ENCODE measurements at places on chromosomes 2 and 18.
A peak's percentile ranks its signal among the peaks of the same experiment; 100 is the strongest.

DNA sequence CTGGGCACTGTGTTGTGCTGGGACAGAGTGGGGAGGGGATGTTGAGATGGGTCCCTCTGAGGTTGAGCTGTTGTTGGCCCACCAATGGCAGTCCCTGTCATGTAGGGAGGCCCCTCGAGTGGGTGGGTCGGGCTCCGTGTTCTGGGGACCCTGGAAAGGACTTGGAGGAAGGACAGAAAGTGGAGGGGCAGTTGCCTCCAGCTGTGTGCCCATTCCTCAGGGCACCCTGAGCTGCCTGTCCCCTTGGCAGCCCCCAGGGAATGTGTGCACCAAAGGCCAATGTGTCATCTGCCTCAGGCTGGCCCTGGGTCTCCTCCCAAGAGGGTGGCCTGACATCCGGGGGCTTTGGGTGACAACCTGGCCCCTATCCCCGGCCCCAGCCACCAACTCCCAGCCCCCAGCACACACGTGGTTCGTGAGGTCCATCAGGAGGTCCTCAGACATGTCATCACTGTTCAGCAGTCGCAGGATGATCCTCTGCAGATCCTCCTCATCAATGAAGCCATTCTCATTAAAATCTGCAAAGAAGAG, 57.7 kb downstream of the CIB4 start:
- peak; percentile 3 for DNase-seq

DNA sequence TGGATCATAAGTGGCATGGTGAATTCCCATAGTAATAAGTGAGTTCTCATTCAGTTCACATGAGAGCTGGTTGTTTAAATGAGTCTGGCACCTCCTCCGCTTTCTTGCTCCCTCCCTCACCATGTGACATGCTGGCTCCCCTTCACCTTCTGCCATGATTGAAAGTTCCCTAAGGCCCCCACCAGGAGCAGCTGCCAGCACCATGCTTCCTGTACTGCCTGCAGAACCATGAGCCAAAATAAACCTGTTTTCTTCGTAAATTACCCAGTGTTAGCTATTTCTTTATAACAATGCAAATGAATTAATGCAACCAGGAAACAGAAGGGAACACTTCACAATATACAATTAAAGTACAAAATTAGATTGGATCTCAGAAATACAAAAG, 257.0 kb downstream of the MREG start:
- no peak for DNase-seq

DNA sequence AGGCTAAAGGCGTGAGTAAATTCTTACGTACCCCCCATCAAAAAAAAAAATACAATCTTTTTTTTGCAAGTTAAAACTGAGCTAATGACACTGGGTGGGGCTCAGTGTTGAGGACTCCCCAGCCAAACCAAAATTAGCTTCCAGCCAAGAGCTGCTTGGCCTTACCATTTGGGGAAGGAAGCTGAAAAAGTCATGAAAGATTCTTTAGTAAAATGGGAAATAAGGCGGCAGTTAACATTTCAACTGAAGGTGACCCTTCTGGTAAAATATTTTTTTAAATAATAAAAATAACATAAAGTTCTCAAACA, 16.4 kb downstream of the SMAD7 start:
- no peak for DNase-seq

GRCh38 chr2:195819276-195819675, 162.2 kb downstream of the SLC39A10 start:
- no peak for DNase-seq

DNA sequence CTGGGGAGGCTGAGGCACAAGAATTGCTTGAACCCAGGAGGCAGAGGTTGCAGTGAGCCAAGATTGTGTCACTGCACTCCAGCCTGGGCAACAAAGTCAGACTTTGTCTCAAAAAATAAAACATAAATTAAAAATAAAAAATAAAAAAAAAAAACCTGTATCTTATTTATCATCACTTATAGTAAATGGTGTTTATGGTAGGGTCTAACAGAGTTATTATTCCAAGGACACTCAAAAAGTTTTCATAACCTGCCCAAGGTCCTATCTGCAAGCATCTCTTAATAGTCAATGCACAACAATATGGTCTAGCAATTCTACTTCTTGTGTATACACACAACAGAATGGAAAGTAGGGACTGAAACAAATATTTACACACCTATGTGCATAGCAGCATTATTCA, 47.3 kb upstream of the MYCN start:
- no peak for DNase-seq

- no peak for DNase-seq
Observed at GRCh38 chr2:235183786-235184185, 232.0 kb downstream of the SH3BP4 start.

DNA sequence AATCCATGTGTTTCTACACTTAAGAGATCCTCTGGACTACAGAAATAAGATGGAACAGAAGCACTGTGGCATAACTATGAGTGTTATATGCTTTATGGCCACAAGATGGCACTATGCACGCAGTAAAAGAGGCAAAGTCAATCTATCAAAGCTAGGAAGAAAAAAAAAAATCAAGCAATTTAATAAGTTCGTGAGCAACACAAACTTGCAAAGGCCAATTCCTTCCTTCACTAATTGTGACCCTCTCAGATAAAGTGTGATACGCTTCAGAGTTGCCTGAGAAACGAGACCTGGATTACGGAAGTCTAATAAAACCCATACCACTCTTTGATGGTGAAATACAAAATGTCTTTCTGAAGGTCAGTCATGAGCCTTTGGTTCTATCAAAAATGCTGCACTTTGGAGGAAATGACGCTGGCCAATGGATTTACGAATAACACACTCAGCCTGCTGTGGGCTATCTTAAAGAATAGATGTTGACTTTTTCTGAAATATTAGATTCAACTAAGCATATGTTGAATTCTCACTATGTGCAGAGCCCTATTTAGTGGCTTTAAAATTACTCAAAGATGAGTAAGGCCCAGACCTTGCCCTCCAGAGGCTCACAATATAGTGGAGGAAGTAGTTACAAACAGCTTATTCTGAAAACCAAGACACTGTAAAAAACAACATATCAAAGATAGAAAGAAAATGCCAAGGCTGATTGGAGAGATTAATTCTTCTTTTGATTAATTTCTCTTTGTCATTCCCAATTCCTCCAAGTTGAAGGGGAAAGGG, 35.5 kb upstream of the TTR start:
- no peak for DNase-seq

GRCh38 chr2:31580321-31581117, at the start of gene SRD5A2:
Gene SRD5A2, minus strand, starts transcription at chr2:31580938. Its CDS starts 38 bp downstream, at chr2:31580900.
- no peak for DNase-seq

DNA sequence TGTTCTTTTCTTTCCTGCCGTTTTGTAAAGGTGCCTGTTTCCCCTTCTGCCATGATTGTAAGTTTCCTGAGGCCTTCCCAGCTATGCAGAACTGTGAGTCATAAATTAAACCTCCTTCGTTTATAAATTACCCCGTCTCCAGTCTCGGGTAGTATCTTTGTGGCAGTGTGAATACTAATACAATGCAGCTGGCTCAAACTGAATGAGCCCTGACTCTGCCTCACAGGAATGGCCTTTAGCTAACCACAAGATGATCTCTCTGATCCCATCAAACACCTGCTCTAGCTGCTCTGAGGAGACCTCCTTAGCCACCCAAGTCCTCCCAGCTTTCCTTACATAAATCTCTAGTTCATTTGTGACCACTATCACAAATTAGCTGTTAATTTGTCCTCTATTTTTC, 41.5 kb upstream of the CAB39 start:
- no peak for DNase-seq

DNA sequence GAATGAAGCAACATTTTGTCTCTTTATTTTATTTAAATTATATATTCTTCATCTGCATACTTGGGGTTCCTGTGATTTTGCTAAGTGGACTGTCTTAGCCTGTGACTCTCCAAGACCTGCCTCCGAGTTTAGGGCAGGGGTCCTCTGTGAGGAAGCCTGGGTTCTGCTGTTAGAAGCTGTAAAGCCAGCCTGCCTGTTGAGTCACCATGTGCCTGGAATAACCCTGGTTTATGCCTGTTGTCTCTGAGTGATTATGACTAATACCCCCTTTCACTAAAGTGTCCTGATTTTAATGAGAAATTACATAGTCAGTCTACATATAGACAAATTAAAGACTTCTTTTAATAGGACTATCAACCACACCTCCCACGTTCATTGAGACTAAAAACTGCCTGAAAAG, 369.1 kb downstream of the ZNF521 start:
- DNase-seq, result no peak

GRCh38 chr2:233813236-233814055, 35.3 kb downstream of the MROH2A start:
- DNase-seq, result no peak

DNA sequence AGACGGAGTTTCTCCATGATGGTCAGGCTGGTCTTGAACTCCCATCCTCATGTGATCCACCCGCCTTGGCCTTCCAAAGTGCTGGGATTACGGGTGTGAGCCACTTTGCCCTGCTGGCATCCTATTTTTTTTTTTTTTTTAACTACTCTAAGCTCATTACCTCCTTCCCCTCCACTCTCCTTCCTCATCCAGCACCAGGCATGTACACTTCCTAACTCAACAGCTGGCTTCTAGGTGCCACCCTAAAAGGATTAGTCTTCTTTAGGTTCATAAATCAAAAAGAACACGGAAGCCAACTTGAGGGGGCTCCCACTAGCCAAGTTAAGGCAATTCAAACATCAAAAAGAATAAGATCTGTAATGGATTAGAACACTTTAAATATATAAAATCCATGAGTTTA, 70.6 kb upstream of the TEX51 start:
- DNase-seq, result no peak

- no peak for DNase-seq
Observed at GRCh38 chr2:129431881-129432280, 547.6 kb upstream of the RAB6C start.

DNA sequence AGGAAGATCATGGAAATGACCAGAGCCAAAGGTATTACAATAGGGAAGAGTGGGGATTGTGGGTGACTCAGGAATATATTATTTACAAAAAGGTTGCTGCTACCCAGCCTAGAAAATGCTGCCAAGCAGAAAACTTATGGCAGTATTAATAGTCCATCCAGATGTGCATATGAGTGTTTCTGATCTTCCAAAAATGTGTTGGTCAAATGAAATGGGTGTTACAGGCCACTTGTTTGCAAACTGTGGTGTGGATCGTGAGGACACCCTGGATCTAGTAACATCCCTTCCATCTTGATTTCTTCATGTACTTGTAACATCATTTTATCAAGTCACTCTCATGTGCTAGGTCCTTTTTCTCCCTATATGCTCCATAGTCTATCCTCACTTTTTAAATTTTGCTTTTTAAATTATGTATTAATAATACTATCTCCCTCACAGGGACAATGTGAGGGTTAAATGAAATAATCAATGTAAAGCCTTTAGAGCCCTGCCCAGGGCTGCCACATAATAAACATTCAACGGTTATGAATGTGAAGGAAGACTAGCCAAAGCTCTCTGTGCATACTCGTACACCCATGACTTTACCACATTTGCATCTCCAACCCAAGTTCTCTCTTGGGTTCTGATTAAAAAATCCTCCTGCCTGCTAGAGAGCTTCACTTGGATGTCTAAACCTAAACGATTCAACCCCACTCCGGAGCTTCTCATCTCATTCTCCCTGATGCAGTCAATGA, 18.5 kb downstream of the CD226 start:
- no peak for DNase-seq

DNA sequence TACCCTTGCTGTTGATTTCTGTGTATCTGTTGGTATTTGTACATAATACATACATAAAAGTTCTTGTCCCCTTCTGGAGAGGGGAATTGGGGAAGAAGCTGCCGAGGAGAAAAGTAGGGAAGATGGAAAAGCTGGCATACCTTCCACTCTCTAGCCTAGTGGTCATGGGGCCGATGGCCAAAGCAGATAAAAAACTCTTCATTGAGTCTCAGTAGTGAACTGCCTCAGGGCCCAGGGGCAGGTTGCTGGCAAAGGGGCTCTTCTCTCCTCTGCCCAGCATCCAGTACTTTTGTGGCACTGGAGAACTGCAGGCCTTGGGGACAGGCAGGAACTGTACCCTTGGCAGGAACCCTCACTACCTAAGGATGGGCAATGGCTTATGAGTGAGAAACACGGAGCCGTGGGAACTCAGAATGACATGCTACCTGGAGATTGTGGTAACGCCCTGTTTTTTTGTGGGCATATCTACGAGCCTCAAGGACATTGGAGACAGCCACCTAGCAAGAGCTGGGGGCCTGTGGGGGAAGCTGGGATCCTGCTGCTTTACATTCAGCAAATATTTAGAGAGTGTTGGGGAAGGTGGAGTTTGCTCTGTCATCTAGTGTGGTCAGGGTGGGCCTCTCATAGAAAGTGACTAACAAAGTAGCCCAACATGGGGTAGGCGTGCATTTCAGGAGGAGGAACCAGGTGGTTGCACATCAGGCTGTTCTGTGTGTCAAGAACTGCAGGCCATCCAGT, 22.6 kb upstream of the ITGB6 start:
- no peak for DNase-seq

GRCh38 chr2:160267022-160267421, 67.0 kb upstream of the ITGB6 start:
- no peak for DNase-seq

All from upper lobe of left lung (tissue), 6 donors.